ENCODE measurements at places on chromosomes 16 and 17.

GRCh38 chr16:70752426-70752825, 48.5 kb downstream of the VAC14 start:
- no peak for DNase-seq

DNA sequence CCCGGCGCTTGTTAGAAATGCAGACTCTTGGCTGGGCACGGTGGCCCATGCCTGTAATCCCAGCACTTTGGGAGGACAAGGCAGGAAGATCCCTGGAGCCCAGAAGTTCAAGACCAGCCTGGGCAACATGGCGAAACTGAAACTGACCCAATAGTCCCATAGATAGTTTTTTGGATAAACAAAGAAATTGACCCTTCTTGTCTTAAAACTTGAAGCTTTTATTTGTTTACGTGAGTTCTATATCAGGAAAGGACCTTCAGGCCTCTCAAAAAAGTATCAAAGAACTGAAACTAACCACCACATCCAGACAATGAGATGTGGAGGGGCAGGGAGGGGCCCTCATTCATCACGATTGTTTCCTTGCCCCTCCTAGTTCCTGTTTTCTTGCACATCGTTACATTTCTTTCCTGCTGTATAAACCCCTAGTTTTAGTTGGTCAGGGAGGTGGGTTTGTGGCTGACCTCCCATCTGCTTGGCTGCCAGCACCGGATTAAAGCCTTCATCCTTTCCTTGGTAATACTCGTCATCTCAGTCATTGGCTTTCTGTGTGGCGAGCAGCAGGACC, 29.9 kb upstream of the PRM1 start:
- no peak for DNase-seq

- no peak for DNase-seq
Observed at GRCh38 chr16:68948230-68948910, 105.0 kb downstream of the TANGO6 start.

- DNase-seq, result peak; percentile 60
Observed at GRCh38 chr17:57945996-57946797, 9.0 kb downstream of the CUEDC1 start.

DNA sequence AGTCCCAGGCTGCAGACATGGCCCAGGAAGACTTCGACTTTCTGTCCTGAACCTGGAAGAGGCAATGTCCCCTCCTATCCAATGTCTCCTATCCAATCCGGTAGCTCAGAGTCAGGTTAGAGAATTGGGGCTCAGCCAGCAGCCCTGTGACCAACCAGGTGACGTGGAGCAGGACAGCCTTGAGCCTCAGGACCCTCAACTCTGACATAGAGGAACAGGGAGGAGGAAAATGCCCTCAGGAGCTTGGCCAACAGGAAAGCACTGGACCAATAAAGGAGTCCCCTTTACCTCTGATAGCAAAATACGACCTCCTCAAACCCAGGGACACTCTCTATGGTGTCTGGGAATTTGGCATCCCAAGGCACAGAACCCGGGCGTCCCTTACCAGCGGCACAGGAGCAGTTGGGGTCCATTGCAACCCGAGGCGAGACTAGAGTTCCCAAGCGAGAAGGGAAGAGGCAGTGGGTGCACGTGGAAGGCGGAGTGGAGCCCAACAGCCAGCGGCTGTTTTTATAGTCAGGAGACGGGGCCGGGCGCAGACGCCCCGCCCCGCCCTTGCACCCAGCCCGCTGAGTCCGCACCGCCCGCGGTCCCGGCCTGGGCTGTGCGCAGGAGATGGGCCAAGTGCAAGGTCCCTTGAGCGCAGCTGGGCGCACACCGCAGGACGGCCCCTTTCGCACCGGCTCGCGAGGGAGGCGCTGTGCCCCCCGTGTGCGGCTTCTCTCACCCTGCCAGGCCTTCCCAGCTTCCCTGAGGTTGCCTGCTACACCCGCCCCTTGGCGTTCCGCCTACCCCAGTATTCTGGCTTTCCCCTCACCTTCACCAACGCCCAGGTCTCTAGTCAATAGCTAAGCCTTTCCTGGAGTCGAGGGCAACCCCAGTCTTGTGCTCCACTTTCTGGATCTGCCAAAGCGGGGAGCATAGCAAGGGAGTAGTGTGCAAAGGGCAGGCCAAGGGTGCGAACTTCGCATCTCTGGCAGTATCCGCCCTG, at the start of gene MT1G:
Gene MT1G, minus strand, starts transcription at position 485 of the 991 bp plus-strand sequence. Its CDS starts 72 bp downstream, at position 413.
- DNase-seq, result no peak

GRCh38 chr16:72501739-72502593, 330.0 kb upstream of the PMFBP1 start:
- DNase-seq, result peak; percentile 68

DNA sequence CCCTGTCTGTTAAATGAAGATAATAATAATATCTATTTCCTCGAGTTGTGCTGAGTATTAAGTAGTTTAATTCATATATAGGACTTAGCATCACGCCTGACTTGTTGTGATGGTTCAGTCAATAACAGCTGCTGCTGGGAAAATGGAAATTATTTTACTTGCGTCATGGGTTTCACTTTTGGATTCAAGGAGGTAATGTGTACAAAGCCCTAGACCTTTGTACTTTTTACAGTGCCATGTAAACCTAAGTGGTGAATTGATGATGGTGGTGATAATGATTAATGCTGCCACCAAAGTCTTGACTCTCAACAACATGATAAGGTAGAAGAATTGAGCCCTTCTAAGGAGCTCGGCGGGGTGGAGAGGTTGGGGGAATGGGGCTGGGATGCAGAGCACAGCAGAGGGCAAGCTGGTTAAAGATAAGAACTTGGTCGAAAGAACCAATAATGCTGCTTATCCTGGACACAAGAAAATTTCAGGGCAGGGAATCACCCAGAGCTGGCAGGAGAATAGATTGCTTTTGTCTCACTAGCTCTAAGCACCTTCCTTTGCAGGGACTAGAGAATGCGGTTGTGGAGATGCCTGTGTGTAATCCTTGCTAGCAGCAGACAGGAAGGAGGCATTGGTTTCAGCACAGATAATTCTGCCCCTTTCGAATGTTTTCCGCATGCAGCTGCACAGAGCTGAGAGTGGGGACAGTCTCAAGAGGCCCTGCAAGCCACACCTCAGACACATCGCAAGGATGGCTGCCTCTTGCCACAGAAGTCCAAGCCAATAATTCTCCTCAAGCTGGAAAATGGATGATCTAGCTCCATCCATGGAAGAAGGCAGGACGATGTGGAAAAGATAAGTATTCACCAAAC, 187.1 kb downstream of the TMEM114 start:
- DNase-seq, result no peak

DNA sequence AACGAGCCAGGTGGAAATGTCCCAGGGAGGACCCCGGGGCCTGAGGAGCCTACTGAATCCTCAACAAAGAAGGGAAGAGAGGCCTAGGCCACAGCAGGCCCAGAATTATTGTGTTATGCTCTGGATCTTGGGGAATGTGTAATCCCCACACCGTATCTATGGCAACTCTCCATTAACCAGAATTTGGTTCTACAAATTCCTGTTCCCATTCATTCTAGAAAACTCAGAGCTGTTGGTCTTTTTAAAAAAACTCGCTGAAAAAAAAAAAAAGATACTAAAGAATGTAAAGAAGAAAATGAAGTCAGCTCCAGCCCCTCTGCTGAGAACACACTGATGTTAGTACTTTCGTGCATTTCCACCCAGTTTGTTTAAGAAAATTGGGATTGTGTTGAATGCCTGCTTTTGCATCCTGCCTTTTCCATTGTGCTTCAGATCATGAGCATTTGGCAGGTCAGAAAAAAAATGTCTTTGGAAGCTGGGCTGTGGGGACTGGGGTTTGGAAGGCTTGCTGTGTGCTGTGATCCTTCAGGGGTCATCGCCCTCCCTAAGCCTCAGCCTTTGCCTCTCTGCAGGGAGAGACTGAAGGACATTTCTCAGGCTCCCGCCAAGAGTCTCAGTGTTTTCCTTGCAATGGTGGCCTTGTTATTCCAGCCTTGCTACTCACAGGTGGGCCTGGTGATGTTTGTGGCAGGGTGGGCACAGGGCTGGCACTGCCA, 69.5 kb downstream of the SREBF1 start:
- DNase-seq, result no peak

DNA sequence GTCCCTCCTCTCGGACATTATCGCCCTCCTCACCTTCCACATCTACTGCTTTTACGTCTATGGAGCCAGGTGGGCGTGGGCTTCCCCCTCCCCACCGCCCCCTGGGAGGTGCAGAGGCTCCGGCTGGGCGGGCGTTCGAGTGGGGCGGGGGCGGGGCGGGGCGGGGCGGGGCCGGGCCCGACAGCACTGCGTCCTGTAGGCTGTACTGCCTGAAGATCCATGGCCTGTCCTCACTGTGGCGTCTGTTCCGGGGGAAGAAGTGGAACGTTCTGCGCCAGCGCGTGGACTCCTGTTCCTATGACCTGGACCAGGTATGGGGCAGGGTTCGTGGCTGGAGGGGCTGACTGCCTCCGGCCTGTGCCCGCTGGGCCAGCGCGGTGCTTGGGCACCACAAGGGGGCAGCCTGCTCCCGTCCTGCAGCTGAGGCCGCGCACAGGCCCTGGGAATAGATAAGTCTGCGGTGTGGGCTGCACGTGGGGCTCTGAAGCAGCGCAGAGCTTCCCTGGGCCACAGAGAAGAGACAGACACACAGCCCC, 9.2 kb downstream of the PIGQ start:
- DNase-seq, result peak; percentile 83

- DNase-seq, result peak; percentile 70
Observed at GRCh38 chr17:64694207-64694606, 32.1 kb upstream of the SMURF2 start.

GRCh38 chr17:65511316-65511715, 50.1 kb downstream of the AXIN2 start:
- no peak for DNase-seq

GRCh38 chr17:57612202-57613071, 132.7 kb downstream of the CCDC182 start:
- DNase-seq, result no peak

DNA sequence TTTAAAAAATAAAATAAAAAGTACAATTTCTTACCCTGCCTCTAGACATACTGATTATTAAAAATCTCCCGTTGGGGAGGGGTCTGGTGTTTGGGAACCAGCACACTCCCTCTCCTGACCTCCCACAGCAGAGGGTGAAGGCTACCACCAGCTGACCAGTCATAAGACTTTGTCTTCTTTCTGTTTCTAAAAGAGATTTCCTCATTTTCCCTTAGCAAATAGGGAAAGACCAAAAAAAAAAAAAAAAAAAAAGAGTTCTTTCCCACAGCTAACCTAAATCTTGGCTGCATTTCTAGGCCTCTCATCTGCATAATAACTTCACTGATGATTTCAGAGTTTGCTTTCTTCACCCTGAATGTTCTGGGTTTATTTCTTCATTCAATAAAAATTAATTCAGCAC, 30.3 kb downstream of the CDK5RAP3 start:
- DNase-seq, result no peak

DNA sequence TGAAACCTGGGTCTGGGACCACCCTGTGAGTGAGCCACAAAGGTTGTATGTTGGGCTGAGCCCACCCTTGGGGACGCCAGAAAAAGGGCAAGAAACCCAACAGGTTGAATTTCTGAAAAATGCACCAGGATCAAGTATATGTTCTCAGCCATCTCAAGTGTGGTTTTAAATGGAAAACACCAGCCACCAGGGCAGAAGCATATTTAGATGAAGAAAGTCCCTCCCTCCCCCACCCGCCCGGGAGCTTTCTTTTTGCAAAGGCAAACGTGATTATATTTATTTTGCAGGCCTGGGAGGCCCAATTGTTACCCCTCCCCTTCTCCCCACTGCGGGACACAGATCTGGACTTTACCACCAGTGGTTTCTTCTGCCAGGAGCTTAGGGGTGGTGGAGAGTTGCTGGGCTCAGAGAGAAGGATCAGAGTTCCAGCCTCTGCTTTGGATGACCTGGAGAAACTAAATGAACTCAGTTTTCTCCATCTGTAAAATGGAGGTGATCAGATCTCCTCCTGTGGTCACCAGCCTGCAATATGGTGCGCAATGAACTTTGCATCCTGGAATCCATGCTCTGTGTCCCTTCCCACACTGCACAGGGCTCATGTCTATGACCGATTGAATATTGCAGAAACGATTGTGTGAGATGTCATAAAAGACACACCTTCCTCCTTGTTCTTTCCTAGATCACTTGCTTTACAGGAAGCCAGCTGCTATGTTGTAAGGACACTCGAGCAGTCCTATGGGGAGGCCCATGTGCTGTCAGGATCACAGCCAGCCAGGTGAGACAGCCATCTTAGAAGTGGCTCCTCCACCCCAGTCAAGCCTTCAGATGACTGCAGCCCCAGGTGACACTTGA, 21.0 kb upstream of the NGFR start:
- no peak for DNase-seq

GRCh38 chr17:32523017-32523680, 36.4 kb downstream of the CDK5R1 start:
- DNase-seq, result no peak

- DNase-seq, result no peak
Observed at GRCh38 chr17:44915321-44915726, at the start of gene GFAP. Gene GFAP (minus strand): TSS chr17:44915500. CDS start chr17:44915486, 14 bp downstream.

DNA sequence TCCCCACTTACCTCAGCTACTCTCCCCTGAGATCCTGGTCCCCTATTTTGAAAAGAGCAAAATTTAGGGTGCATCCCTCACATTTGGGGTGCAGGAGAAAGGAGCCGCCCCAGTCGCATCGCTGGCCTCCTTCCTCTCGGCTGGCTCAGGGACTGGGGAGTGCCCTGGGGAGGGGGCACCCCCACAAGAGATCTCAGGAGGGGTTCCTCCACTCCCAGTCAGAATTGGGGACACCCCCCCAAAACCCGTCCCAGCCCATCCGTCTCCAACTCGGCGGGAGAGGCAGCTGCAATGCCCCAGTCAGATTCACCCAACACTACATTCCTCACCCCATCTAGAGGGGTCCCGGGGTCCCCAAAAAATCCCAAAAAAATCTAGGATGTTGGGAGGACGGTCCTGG, 3.5 kb upstream of the BCL6B start:
- no peak for DNase-seq

DNA sequence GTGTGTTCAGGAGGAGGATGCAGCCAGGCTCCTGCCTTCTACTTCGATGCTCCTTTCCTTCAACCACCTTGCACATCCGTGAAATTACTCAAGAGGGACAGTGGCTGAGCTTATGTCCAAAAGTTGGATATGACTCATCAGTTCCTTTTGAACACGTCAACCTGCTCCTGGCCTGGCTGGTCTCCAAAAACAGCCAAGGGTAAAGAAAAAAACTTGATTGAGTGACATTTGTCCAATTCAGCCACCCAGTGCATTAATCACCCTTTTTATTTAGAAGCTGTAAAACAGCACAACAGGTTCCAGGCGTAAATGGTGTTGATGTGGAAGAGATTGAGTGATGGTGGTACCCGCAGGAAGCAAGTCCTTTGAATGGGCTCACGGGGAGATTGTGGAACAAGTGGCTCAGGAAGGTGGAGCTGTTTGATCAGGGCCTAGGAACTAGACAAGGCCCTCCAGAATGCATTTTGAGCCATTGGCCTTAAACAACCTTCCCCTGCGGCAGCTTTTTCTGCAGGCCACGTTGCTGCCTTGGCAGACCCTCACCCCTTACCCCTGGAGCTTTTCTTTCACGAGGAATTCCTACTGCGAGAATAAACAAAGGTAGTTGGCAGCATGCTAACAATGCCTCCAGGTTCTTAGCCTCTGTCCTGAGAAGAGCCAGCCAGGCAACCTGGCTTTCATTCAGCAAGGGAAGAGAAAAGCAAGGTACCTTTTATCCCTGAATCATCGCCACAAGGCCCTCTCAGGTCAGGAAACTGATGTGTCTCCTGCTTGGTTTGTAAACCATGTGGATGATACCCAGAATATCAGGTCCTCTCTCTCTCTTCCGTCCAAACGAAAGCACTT, 173.3 kb upstream of the CACNG5 start:
- no peak for DNase-seq
